ENCODE measurements at places on chromosomes 2 and 18.

GRCh38 chr2:170354388-170354787 lies 176.4 kb downstream of the MYO3B start:
- no peak for DNase-seq

- no peak for DNase-seq
Measured at GRCh38 chr2:19942199-19942598, 40.4 kb upstream of the TTC32 start.

- DNase-seq = no peak
Measured at GRCh38 chr2:191922736-191923651, 76.1 kb upstream of the CAVIN2 start.

DNA sequence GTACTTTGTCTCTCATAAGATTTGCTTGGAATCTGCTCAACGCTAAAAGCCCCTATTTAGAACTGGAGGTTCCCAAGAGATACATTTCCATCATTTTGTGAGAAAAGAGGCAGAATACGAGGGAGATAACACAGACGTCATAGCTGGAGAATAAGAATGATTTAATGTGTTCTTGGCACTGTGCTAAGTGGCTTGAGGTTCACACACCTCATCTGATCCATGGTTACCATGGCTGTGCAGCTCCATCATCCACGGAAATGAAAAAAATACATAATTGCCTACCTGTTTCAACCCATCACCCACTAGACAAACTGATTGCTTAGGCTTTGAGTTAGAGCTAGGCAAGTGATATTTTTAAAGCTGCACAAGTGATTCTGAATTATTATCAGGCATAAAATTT lies 227.6 kb downstream of the SLC8A1 start:
- no peak for DNase-seq

- no peak for DNase-seq
Measured at GRCh38 chr2:159545085-159545484, 71.3 kb downstream of the BAZ2B start.

- no peak for DNase-seq
Measured at GRCh38 chr2:102061286-102061699, 69.5 kb downstream of the IL1R2 start.

- DNase-seq = no peak
Measured at GRCh38 chr2:79876430-79876829, 363.6 kb downstream of the CTNNA2 start.

GRCh38 chr18:56489893-56490292 lies 148.5 kb downstream of the TXNL1 start:
- no peak for DNase-seq

DNA sequence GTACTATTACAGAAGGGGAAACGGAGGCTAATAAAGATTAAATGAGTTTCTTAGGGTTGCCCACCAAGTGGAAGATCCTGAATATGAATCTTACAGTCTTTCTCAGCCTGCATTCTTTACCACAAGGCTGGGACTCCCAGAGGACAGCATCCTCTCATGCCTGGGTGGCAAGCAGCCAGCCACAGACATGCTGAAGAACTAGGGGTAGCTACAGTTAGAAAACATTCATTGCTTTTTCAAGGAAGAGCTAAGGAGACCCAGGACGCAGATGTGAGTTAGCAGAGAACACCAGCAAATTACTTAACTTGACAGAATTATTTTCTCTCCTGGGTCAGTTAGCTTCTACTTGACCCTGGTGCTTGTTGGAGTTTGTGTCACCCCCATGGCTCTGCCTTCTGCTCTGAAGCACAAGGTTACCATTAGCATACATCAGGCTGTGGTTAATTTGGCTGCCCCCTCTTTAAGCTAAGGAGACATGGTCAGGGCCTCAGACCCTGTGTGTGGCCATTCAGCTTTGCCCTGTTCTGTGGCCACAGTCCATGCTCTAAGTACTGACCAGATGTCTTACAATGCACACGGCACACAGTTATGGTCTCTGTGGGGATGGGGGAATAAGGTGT lies 132.3 kb upstream of the TNP1 start:
- no peak for DNase-seq

DNA sequence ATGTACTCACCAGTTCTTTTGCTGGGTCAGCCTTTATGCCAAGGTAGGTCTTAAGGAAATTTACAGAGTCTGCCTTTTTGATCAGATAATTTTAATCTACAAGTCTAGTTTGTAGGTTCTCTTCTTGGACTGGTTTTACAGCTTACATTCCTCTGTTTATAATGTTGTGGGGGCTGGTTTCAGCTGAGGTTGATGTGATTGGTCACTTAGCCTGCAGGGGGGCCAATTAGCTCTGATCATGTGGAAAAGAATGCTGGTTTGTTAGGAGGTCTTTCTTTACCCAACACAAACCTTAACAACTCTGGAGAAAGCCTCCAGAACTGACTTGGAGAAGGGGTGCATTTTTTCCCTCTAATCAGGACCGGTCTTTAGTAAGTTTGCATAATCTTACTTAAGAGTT lies at the start of gene KCNJ13:
Gene KCNJ13 (minus strand): TSS at position 131 of the 400 bp plus-strand sequence. CDS start 5,203 bp downstream, outside the sequence.
- no peak for DNase-seq

DNA sequence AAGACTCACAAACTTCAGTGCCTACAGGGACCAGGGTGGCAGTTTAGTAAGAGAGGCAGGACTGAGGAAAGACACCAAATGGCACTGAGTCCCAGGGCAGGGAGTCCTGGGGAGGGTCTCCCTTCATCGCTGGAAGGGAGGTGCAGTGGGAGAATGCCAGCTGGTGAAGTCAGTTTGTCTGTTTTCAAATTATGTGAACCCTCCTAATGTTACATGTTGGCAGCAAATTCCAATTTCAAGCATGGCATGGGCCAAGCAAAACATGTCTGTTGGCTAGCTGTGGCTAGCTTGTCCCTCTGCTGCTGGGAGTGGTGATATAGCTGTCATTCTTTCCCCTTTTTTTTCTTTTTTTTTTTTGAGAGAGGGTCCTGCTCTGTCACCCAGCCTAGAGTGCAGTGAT lies 55.9 kb upstream of the HAAO start:
- DNase-seq = no peak

DNA sequence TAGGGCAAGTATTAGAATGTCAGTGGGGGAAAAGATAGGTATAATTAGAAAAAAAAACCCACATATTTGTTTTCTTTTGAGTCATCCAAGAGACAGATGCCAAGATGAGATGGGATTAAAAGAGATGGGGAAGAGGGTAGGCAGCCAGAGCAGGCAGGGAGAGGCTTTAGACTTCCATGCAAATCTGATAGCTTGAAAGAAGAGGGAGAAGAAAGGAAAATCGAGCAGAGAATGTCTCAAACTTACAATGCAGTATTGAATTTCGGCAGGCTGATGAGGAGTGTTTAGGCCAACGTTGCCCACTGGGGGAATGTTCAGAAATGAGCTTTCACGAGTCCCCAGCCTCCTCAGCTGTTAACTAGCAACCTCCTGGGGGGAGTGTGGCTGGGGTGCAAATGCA lies 91.3 kb downstream of the SPATS2L start:
- no peak for DNase-seq

- DNase-seq = no peak
Measured at GRCh38 chr2:172232708-172233396, 130.2 kb upstream of the DLX2 start.

DNA sequence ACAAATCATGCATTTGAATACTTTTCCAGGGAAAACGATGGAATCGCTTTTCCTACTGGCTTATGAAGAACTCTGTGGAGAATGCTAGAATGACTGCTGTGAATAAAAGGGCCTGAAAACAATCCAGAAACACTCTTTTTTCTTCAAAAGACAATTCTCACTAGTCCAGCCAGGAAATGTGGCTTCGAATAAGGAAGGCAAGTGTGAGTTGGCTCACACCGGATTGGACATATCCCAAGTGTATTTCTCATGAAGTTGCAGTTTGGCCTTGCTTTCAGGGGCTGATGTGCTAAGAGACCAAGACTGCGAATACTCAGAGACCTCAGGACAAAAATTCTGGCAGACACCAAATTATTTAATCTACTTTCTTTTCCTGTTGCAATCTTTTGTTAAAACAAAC lies 54.1 kb downstream of the FIGN start:
- no peak for DNase-seq

- no peak for DNase-seq
Measured at GRCh38 chr18:3874125-3874524, 424.2 kb downstream of the TGIF1 start.

GRCh38 chr2:222750533-222750932 lies 79.1 kb downstream of the MOGAT1 start:
- DNase-seq = no peak

DNA sequence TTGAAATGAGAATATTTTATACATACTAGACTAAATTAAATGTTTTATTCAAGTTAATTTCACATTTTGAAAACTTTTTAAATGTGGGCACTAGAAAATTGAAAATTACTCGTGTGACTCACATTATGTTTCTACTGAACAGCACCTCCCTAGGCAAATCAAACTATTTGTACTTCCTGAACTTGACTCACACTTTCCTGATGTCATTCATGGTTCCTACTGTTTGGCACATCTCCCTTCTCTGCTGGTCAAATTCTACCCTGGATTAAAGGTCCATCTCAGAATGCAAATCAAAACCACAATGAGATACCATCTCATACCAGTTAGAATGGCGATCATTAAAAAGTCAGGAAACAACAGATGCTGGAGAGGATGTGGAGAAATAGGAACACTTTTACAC lies 16.7 kb downstream of the LHCGR start:
- DNase-seq = no peak

DNA sequence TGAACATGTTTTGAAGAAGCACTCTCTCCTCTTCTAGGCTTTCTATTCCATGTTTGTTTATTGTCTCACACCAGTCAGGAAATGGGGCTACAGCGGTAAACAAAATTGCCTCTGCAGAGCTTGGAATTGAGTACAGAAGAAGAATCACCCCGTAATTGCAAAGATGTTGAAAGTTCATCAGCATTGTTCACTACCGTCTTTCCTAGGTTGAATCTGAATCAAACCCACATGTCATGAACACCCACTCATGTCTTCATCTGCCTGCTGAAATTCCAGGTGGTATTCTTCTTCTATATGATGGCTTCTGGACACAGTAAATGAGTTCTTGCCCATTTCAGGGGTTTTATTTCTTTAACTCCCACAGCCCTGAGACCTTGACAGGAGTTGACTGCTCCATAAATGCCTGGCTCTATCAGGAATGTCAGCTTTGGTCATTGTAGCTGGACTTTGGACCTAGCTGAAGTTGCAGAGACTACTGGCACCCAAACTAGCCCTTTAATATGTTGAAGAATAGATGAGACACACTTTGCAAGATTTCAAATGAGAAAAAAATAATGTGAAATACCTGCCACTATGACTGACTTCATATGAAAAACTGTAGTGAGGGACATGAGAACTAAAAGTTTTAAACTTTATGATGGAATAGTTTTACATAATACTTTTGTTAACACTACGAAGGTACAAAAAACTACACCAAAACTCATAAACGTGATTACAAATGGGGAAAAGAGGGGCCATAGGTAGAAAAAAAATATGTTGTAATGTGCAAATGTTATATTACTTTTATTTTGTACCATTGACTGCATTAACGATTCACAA lies 1235.3 kb upstream of the ZEB2 start:
- no peak for DNase-seq

GRCh38 chr2:154720651-154721050 lies 22.2 kb downstream of the KCNJ3 start:
- no peak for DNase-seq

- no peak for DNase-seq
Measured at GRCh38 chr2:15901808-15902130, 38.6 kb upstream of the MYCN start.

- DNase-seq = no peak
Measured at GRCh38 chr2:127185705-127186104, 34.4 kb downstream of the CYP27C1 start.

GRCh38 chr18:63051928-63052327 lies 267.6 kb downstream of the BCL2 start:
- no peak for DNase-seq

DNA sequence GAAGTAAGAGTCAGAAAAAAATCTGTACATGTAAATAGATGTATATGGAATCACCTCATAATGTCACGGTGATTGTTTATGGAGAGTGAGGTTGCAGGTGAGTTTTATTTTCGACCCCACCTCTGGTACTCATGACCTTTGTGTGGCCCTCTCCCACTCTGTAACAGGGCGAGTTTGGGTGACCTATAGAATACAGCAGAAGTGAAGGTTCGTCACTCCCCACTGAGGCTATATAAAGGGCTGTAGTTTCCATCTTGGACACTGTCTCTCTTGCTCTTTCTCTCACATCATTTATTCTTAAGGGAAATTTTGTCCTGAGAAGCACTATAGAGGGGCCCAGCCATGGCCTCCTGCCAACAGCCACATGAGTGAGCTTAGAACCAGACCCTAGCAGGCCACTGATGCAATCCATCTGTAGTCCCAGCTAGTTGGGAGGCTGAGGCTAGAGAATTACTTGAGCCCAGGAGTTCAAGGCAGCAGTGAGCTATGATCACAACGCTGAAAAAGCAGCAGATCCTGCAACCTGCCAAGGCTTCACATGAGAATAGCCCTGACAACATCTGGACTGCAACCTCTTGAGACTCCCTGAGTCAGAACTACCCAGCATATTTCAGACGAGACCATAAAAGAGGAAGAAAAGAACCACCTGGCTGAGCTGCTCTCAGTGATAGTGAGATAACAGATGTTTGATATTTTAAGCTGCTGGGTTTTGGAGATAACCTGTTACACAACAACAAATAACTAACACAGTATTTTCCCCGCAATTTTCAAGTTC lies 74.3 kb upstream of the SLC1A4 start:
- no peak for DNase-seq

DNA sequence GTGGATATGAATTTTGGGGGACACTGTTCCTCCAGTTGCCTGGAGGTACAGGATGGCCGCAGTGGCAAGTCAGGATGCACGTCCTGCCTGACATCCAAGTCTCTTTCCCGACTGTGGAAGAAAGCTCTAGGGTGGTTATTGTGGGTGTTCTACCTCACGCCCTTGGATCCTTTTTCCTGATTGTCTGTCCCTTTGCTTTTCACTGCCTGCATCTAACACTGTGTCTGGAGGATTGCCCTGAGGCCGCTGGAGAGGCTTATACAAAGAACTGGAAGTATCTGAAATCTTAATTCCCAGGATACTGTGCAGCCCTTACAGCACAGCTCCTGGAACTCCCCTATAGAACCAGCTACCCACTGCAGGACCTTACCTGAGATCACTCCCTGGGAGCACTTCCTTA lies 250.5 kb downstream of the TFCP2L1 start:
- DNase-seq = no peak

GRCh38 chr2:235793163-235793752 lies 299.4 kb downstream of the AGAP1 start:
- no peak for DNase-seq

- DNase-seq = no peak
Measured at GRCh38 chr2:201285499-201285898, 25.2 kb downstream of the CASP8 start.

DNA sequence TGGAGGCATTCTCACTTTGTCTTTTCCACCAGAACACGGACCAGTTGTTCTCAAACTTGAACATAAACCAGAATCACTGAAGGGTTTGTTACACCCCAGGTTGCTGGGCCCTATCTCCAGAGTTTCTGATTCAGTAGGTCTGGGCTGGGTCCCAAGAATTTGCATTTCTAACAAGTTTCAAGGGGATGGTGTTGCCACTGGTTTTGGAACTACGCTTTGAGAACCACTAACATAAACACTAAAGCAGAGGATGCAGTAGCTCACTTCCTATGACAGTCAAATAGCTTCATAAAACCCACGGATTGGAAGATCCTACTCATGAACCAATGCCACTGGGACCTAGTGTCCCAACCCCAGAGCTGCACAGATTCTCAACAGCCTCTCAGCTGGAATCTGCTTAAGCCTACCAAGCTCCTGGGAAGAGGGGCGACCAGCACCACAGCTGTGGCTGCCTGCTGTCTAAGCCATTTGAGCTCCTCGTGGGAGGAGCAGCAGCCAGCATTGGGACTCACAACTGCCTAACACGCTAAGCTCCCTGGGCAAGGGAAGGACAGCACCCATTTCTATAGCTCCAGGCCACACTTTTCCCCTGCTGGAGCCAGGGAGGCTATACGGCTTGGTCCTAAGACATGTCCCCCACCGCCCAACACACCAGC lies 62.5 kb downstream of the C1D start:
- DNase-seq = no peak
